Forelimb muscle (tissue), 1 donor: ENCODE measurements at places on chromosomes 1 and 21. TPM values are rescaled to one million over a fixed set of nuclear protein-coding genes. Genes with fewer than 3 reads are reported as not detected.

GRCh38 chr1:7868070-7868780, 15.4 kb upstream of the UTS2 start:
- DNase-seq = no peak

GRCh38 chr1:43590388-43590925, 59.5 kb upstream of the KDM4A start:
- DNase-seq = no peak

GRCh38 chr1:115089420-115090185, at the start of gene TSPAN2:
Gene TSPAN2, minus strand, starts transcription at chr1:115089503. Its CDS starts 71 bp downstream, at chr1:115089432.
- no peak for DNase-seq

DNA sequence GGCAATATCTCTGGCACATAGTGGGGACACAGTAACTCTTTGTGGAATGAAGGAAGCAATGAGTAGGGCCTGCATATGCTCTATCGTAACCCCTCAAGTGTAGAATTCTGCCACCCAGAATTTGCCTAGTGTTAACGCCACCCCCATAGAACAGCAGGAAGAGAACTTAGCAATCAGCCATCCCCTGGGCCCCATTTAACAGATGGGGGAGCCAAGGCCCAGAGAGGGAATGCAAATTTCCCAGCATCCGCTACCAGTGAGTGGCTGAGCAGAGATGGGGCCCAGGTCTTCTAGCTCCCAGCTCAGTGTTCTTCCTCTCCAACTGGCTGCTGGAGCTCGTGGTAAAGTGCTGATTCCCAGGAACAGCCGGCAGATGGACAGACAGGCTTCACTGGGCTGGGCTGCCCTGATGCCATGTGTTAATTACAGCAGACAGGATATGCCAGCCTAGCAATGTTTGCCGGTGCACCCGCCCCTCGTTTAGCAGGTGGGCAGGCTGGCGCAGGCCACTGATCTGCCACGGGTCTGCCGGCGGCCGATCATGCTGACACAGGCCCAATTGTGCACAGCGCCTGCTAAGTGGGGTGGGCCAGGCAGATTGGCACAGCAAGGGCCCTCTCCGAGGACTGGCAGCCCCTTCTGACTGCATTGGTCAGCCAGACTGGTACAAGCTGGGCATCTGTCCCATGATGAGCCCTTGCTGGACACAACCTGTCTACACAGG, 171.9 kb downstream of the IGSF21 start:
- no peak for DNase-seq

- DNase-seq = no peak
Measured at GRCh38 chr1:54927472-54928240, 40.7 kb upstream of the DHCR24 start.

DNA sequence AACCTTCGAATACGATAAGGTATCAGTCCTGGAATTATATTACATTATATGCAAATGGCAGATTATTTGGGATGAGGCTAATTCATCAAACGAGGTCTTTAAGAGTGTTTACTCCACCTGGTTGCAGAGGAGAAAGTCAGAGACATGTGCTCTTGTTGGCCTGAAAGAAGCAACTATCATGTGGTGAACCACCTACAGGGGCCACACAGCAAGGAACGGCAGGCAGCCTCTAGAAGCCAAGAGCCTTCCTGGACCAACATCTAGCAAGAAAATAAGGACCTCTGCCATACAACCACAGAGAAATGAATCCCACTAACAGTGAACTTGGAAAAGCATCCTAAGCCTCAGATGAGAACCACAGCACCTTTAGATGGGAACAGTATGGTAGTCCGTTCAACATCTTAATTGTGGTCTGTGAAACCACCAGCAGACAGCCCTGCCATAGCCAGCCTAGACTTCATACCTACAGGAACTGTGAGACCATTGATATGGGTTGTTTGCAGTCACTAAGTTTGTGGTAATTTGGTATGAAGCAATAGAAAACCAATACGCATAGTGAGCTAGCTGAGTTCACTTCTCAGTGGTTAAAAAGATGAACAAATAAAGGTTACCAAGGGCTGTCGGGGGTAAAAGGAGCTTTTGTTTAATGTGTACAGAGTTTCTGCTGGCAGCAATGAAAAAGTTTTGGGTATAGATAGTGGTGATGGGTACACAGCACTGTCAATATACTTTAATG, 345.7 kb upstream of the RUNX1 start:
- no peak for DNase-seq

GRCh38 chr21:28554660-28555475, 437.8 kb downstream of the LTN1 start:
- no peak for DNase-seq

Gene ANKRD35
- 2.9 TPM for polyA plus RNA-seq

Gene CFAP141
- polyA plus RNA-seq = not detected

DNA sequence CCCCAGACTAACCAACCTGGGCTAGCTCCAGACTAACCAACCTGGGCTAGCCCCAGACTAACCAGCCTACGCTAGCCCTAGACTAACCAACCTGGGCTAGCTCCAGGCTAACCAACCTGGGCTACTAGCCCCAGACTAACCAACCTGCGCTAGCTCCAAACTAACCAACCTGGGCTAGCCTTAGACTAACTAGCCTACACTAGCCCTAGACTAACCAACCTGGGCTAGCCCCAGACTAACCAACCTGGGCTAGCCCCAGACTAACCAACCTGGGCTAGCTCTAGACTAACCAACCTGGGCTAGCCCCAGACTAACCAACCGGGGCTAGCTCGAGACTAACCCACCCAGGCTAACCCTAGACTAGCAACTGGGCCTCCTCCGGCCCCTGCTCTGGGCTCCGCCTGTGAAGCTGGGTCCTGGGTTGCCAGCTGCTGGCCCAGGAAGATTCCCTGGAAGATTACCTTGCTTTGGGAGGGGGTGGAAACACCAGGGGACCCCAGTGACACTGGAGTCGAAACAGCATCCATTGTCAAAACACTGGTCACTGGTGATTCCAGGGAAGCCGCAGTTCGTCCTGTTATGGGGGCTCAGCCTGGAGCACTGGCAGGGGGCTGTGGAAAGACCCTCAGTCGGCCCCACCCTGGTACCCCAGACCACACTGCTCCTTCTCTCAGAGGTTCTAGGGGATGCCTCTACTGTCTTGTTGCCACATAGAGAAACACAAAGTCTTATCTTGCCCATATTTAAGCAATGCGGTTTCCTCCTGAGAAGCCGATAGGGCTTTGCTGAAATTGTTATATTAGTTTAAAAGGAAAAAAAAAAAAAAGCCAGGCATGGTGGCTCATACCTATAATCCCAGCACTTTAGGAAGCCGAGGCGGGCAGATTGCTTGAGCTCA, 1.1 kb downstream of the TFF2 start:
- no peak for DNase-seq

Gene ZNF697
- 11.6 TPM for polyA plus RNA-seq

GRCh38 chr21:34974162-34974981, 74.7 kb downstream of the RUNX1 start:
- no peak for DNase-seq

Gene GPX7
- polyA plus RNA-seq = 150 TPM

Gene KRTAP19-5
- not detected for polyA plus RNA-seq

DNA sequence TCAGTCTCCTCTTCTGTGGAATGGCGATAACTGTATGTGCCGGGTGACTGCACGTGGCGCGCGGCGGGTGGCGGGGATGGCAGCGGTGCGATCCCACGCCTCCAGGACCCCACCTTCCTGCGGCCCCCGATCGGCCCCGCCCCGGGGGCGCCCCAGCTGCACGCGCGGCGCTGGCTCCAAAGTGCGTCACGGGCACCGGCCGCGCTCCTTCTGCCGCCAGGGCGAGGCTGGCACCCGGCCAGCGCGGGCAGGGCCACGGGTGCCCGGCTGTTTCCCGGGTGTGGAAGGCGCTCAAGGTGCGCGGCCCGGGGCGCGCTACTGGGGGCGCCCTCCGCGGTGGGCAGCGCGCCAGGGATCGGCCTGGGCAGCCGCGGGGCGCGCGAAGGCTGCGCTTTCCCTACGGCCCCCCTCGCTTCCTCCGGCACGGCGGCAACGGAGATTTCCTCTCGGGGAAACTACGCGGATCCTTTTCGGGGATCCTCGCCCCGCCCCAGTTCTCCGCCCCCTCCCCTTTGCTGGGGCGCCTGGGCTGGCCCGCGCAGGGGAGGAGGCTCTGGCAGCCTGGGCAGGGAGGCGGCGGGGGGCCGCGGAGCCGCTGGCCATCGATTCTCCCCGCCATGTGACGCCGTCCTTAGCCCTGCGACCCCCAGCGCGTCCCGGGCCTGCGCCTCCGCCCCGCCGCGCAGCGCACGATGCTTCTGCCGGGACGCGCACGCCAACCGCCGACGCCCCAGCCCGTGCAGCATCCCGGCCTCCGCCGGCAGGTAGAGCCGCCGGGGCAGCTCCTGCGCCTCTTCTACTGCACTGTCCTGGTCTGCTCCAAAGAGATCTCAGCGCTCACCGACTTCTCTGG, at the start of gene EVA1C:
EVA1C (plus strand) TSS at position 545 of the 853 bp plus-strand sequence; CDS start at position 693, 148 bp downstream.
- DNase-seq = no peak

Gene FCRL5
- 0.05 TPM for polyA plus RNA-seq

- no peak for DNase-seq
Measured at GRCh38 chr1:95223110-95223509, 10.9 kb upstream of the RWDD3 start.

GRCh38 chr1:99992044-99992722, 22.4 kb downstream of the SLC35A3 start:
- DNase-seq = no peak
